Caco-2 (cell line): ENCODE measurements at places on chromosomes 4 and X. TPM values are rescaled to one million over a fixed set of nuclear protein-coding genes. Genes with fewer than 3 reads are reported as not detected.

GLA gene
- 46.0 and 53.2 TPM in 2 replicates for total RNA-seq

GPR34 gene
- total RNA-seq, result not detected in 2 replicates

- no peak for DNase-seq
These were observed 38.7 kb upstream of the PDK3 start for GRCh38 chrX:24426340-24426913.

GRCh38 chrX:95059909-95060308 lies 1385.9 kb downstream of the FAM133A start:
- no peak for DNase-seq

GRCh38 chr4:98652996-98653395 lies 5.4 kb downstream of the TSPAN5 start:
- no peak for DNase-seq

GRCh38 chrX:42020225-42020624 lies 96.9 kb upstream of the CASK start:
- DNase-seq, result no peak

DNA sequence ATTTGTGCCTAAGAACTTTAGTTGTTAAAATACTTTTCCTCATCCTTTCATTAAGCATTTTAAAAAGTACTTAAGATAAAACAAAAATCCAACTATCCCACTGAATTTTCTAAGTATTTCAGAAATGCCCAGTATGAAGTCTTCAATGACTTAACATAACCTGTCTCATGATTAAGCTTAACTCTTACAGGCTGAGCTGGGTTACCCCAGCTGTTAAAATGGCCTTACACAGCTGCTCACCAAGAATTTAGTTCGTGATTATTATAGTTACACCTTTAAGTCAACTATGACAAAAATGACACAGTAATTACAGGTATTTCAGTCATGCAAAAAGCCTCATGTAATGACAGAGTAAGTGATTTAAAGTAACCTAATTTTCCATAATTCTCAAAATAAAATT lies 145.7 kb downstream of the FBXW7 start:
- DNase-seq, result no peak

GRCh38 chr4:138045036-138045435 lies 197.1 kb downstream of the SLC7A11 start:
- no peak for DNase-seq
